HEK293T (cell line): ENCODE measurements at places on chromosomes 4 and X.
A peak's percentile ranks its signal among the peaks of the same experiment; 100 is the strongest.

- no peak for DNase-seq
These were observed 10.3 kb downstream of the ZDHHC9 start for GRCh38 chrX:129833153-129833990.

- no peak for DNase-seq
These were observed 49.0 kb downstream of the DDX3X start for GRCh38 chrX:41382714-41383645.

DNA sequence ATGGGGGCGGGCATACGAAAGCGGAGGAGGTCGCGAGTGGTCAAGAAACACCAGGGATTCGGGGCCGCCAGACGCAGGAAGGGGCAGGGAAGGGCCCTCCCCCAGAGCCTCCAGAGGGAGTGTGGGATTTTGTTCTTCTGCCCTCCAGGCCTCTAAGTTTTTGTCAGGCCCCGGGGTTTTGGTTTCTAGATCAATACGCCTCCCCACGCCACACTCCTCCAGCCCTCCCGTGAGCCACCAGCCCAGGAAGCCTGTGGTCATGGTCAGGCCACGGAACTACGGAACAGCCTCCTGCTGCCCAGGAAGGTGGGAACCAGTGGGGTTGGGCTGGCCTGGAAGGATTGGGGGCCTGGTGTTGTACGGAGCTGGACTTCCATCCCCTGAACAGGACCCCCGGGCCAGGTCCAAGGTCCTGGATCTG, 38.4 kb downstream of the CPLX1 start:
- no peak for DNase-seq

GRCh38 chr4:33592701-33593100, 2651.6 kb downstream of the ARAP2 start:
- no peak for DNase-seq

DNA sequence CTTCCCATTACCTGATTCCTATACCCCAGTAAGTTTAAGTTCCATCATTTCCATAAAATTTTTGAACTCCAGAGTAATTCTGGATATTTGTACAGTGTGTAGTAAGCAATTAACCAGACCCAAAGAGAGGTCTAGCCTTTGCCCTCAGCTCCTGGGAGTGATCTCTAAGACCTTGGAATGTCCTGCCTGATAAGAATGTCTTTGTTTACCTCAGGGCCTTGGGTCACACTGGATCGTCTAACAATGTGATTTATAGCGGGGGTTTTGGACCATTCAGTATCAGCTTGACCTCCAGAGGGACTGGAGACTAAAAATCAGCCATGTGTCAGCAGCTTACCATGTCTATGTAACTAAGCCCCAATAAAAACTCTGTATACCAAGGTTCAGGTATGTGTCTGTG, 330.9 kb upstream of the PPP1R2C start:
- DNase-seq, result no peak

DNA sequence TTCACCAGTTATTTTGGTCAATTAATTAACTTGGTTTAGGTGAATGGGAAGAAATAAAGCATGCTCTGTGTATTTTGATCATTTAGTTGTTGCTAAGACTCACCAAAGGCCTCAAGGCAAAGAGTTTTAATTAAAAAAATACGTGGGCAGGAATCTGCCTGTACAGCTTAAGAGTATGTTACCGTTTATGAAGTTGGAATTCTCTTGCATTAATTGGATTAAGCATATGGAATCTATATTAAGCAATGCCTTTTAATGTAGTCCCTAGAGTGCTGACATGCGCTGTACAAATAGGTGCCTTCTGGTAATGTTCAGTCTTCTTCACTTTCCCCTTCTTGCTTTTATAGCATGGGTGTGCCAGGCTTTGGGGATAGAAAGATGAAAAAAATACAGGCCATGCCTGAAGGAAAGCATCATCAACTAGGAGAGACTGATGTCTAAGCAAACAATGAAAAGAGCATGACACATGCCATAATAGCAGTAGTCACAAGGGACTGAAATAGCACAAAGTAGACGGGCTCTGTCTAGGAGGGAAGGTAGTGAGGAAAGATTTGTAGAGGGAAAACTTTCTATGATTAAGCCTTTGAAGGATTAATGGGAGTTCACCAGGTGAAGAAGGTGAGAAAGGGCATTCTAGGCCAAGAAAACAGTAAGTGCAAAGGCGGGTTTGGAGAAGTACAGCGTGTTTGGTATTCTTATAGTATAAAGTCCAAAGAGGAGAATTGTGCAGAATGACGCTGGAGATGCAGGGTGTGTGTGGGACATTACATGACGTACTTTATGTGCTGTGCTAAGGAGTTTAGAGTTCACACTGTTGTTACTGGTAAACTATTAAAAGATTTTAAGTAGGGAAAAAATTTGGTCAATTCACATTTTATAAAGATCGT, 226.1 kb upstream of the ANXA3 start:
- no peak for DNase-seq

- no peak for DNase-seq
These were observed 203.3 kb upstream of the PCDH18 start for GRCh38 chr4:137735561-137736104.

- peak; percentile 10 for DNase-seq
These were observed 153.6 kb upstream of the INTU start for GRCh38 chr4:127479031-127479622.

- DNase-seq, result no peak
These were observed 17.3 kb downstream of the PHKA2 start for GRCh38 chrX:18966624-18967023.
